ENCODE measurements at places on chromosomes 16 and 17. TPM values are rescaled to one million over a fixed set of nuclear protein-coding genes. Genes with fewer than 3 reads are reported as not detected.

Gene AGRP
- not detected for total RNA-seq

Gene HBA2
- not detected for total RNA-seq

Gene HP
- total RNA-seq = not detected

Gene USP32
- 23.1 TPM for total RNA-seq

Gene CACNG1
- total RNA-seq = not detected

DNA sequence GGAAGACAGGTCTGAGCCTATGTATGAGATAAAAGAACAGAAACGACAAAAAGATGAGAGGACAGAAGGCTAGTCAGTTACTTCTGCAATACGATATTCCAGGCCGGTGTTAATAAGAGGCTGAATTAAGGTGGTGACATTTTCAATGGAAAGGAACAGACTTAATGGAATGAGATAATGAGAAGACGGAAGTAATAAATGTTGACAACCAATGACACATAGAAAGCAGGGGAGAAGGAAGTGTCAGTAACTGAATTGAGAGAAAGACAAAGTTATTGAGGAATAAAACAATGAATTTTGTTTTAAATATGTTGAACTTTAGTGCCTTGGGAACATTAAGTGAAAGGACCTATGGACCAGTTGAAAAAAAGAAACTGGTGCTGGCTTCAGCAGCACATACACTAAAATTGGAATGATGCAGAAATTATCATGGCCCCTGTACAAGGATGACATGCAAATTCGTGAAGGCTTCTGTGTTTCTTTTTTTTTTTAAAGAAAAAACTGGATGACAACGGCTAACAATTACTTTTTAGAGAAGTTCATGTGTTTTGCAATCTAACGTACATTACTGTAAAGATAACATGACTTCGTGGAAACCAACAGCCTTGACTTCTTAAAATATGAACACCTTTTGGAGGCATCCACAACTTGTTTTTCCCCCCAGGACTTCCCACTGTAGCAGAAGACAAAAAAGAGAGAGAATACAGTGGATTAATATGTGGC is 18.5 kb upstream of the CPD start:
- no peaks in the 10 kb centered on the region for H3K27me3 ChIP-seq
- no peak overlapping the region for H3K4me3 ChIP-seq
- H3K36me3 ChIP-seq = no peaks in the 10 kb centered on the region
- DNase-seq = no peak
- no peak overlapping the region for H3K27ac ChIP-seq

- H3K4me3 ChIP-seq = no peak overlapping the region
- no peaks in the 10 kb centered on the region for H3K27me3 ChIP-seq
- H3K27ac ChIP-seq = no peak overlapping the region
- H3K4me1 ChIP-seq = no peaks in the 10 kb centered on the region
- no peaks in the 10 kb centered on the region for H3K36me3 ChIP-seq
- DNase-seq = no peak
Observed at GRCh38 chr16:82605863-82606620, 20.7 kb upstream of the CDH13 start.

DNA sequence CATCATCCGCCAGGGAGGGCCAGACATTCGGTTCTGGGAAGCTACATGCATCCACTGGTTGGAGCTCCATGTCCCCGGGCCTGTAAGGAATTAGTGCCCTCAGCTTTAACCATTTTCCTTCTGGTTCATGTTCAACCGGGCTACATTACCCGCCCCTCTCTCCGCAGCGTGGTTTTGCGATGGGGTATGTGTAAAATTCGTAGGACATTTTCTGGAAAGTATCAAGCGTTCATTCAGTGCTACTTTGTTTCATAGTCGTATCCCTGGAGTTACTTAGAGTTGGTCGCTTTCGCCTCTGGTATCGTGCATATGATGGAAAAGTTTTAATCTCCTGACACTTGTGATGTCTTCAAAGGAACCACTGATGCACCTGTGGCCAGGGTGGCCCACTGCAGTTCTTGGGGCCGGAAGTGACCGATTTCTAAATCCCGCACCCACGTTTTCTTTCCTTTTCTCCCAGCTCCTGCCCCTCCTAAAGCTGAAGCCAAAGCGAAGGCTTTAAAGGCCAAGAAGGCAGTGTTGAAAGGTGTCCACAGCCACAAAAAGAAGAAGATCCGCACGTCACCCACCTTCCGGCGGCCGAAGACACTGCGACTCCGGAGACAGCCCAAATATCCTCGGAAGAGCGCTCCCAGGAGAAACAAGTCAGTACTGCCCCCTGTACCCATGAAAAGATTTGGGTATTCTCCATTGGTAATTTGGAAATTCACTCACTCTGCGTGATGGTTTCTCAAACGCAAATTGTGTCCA is 637 bp downstream of the RPL23A start:
- H3K4me1 ChIP-seq = peaks cover 38% of the 10 kb centered on the region
- H3K27ac ChIP-seq = peak overlapping the region; percentile 73
- H3K4me3 ChIP-seq = peak overlapping the region; percentile 74
- H3K27me3 ChIP-seq = peaks cover 8% of the 10 kb centered on the region
- DNase-seq = peak; percentile 27

DNA sequence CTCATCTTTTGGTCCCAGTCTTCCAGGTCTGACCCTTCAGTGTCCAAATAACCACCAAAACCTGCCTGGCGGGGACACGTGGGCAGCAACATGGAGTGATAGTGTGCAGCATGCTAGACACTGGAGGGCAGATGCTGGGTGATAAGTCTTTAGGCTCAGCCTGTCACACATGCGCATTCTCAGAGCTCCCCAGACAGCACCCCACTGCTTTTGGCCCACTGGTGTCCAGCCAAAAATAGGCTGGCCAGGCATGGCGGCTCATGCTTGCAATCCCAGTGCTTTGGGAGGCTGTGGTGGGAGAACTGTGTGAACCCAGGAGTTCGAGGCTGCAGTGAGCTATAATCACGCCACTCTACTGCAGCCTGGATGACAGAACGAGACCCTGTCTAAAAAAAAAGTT is 12.3 kb downstream of the GINS2 start:
- H3K27ac ChIP-seq = no peak overlapping the region
- peaks cover 4% of the 10 kb centered on the region for H3K36me3 ChIP-seq
- no peak overlapping the region for H3K4me3 ChIP-seq
- no peak for DNase-seq
- H3K27me3 ChIP-seq = no peaks in the 10 kb centered on the region

- H3K4me3 ChIP-seq = no peak overlapping the region
- DNase-seq = no peak
- no peak overlapping the region for H3K27ac ChIP-seq
- H3K36me3 ChIP-seq = no peaks in the 10 kb centered on the region
- H3K27me3 ChIP-seq = no peaks in the 10 kb centered on the region
Observed at GRCh38 chr16:31067342-31067741, 6.7 kb downstream of the ZNF668 start.

- H3K36me3 ChIP-seq = no peaks in the 10 kb centered on the region
- H3K4me3 ChIP-seq = no peak overlapping the region
- H3K27me3 ChIP-seq = no peaks in the 10 kb centered on the region
- H3K27ac ChIP-seq = no peak overlapping the region
Observed at GRCh38 chr16:24367186-24367710, 111.1 kb downstream of the CACNG3 start.

GRCh38 chr17:50708050-50709000 is 611 bp upstream of the ANKRD40 start:
- no peaks in the 10 kb centered on the region for H3K36me3 ChIP-seq
- H3K4me1 ChIP-seq = peaks cover 27% of the 10 kb centered on the region
- peak overlapping the region; percentile 87 for H3K27ac ChIP-seq
- DNase-seq = no peak
